ENCODE measurements at places on chromosomes 7 and 10. TPM values are rescaled to one million over a fixed set of nuclear protein-coding genes. Genes with fewer than 3 reads are reported as not detected.

The GJD4 gene
- 0.22 TPM for total RNA-seq

The LLCFC1 gene
- total RNA-seq = not detected

- no peak for DNase-seq
These were observed 116.2 kb upstream of the LAMB4 start for GRCh38 chr7:108246227-108246837.

DNA sequence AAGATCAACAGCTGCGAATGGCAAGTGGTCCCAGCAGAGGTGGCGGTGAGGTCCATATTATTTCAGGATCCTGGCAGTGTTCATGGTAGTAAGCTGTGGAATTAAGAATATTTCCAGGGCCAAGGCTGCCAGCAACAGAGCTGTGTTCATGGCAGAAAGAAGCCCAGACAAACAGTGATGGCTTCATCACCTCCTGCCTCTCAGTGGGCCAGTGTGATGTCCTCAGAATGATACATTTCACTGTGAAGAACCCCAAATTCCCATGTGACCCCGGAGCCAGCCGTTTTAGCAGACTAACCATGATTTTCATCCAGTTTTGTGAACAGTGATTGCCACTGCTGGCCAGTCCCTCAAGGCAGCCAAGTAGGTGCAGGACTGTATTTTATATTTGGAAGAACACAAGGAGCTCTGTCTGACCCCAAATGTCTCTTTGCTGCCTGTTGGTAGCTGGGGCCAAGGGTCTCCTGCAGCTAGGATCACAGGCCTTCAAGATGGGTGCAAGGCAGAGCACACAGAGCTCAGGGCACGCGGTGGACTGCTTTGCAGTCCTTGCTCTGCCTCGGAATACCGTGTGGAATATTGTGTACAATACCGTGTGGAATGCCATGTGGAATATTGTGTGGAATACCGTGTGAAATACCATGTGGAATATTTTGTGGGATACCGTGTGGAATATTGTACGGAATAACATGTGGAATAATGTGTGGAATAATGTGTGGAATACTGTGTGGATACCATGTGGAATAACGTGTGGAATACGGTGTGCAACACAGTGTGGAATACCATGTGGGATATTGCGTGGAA, 132.3 kb upstream of the CHST15 start:
- DNase-seq = no peak

DNA sequence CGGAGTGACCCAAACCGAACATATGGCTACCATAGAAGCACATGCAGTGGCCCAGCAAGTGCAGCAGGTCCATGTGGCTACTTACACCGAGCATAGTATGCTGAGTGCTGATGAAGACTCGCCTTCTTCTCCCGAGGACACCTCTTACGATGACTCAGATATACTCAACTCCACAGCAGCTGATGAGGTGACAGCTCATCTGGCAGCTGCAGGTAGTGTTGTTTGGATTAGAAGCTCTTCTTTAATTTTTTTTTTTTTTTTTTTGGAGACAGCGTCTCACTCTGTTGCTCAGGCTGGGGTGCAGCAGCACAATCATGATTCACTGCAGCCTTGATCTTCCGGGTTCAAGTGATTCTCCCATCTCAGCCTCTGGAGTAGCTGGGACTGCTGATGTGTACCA, 45.8 kb downstream of the NRF1 start:
- DNase-seq = no peak

DNA sequence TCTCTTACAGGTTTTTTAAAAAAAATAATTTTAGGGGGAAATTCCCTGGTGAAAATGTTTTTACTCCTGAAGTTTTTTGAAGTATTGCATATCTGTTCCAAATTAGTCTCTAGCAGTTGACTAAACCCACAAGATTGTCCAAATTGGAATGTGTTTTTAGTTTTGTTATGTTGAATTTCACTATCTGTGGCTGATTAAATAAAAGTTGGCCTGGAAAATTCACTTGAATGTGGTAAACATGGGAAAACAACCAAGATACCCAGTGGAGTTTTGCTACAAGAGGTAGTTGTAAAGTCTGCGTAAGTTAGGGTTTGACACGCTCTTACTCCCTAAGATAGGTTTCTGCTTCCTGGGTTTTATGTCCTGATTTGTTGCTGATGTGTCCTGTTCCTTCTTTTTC, 3.3 kb downstream of the TSGA13 start:
- DNase-seq = no peak

The AKR1D1 gene
- total RNA-seq = not detected

GRCh38 chr7:115056019-115056418, 134.1 kb downstream of the MDFIC start:
- no peak for DNase-seq

The C10orf71 gene
- total RNA-seq = not detected

- no peak for DNase-seq
These were observed 412.7 kb upstream of the ANKRD30A start for GRCh38 chr10:36712695-36713094.

GRCh38 chr10:100504096-100504495, 15.6 kb downstream of the SEC31B start:
- DNase-seq = no peak

DNA sequence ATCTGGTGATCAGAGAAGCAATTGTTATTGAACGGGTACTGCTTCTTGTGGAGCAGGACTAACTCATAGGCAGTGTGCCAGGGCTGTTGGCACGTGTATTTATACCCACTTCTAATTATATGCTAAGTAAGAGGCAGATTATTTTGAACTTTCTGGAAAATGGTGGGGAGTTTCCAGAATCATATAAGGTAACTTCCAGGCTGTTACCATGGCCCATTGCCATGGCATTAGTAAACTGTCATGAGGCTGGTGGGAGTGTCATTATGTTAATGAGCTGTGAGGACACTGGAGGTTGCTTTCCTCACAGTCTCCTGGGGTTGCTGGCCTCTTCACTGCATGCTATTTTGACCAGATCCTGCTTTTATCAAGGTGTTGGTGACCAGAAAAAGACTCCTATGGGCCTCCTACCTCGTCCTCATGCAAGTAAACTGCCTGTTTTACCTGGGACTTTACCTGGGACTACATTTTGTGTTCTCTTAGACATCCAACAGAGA, 122.6 kb downstream of the KCND2 start:
- DNase-seq = no peak

The GAD2 gene
- total RNA-seq = not detected

DNA sequence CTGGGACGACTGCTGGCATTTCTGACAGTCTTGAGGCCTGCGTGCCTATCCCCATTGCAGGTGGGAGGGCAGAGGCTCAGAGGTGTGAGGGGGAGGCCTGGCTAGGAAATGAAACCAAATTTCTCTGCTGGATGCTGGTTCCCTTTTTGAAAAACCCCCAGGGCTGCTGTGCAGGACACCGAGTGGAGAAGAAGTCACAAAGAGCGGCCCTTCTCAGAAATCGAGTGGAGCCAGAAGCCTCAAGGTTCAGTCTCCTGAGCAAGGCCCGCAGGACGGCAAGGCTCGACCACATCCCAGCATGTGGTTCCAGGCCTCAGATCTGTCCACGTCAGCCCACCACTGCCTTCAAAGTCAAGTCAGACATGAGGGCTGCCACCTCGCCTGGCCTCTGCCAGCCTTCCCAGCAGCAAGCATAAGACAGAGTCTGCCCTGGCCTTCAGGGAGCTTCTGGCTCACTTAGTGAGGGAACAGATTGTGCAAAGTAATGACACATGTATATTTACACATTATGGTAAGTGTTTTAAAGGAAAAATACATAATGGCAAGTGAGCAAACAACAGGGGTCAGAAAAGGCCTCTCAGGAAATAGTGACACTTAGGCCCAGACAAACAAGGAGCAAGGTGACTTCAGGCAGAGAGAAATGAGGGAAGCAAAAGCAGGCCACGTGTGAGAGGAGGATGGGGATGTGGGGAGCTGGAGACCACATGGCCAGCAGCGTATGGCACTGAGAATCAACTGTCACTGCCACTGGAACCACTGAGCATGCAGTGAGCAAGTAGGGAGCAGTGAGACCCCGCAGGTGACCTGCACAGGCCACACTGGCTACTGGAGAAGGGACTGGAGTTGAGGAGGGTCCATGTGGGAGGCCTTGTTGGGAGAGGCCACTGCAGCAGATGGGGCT, 86.7 kb downstream of the ARHGAP22 start:
- DNase-seq = no peak

The HK1 gene
- 104 TPM for total RNA-seq

DNA sequence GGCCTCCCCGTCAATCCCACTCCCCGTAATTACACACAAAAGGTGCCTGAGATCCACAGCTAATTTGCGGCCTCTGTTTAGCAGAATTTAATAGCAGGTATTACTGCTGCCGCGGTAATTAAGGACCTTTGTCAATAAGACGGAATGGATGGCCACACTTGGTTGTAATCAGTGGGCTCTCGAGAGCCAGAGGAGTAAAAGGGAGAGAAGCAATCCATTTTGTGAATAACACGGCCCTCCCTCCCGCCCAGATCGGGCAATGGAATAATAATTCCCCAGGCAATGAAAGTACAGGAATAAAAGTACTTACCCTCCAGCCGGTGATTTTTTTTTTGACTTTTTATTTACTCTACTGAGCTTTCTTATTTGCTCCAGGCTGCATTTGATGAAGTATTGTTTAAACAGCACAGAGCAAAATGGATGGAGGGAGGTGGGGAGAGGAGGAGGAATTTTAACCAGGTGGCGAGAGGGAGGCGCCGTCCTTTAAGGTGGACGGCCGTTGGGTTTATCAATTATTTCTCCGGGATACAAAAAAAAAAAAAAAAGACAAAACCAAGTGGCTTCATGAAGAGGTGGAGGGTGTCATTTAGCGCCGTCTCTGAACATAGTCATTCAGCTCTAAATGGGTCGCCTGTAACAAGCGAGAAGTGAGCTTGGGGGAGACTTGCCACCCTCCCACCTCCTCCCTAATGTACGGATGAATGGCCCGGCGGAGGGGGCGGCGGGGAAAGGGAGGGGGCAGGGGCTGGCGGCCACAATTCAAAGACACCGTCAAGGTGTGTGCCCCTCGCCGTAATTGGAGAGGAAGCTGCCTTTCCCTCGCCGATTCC, 120.3 kb downstream of the BUB3 start:
- DNase-seq = no peak

DNA sequence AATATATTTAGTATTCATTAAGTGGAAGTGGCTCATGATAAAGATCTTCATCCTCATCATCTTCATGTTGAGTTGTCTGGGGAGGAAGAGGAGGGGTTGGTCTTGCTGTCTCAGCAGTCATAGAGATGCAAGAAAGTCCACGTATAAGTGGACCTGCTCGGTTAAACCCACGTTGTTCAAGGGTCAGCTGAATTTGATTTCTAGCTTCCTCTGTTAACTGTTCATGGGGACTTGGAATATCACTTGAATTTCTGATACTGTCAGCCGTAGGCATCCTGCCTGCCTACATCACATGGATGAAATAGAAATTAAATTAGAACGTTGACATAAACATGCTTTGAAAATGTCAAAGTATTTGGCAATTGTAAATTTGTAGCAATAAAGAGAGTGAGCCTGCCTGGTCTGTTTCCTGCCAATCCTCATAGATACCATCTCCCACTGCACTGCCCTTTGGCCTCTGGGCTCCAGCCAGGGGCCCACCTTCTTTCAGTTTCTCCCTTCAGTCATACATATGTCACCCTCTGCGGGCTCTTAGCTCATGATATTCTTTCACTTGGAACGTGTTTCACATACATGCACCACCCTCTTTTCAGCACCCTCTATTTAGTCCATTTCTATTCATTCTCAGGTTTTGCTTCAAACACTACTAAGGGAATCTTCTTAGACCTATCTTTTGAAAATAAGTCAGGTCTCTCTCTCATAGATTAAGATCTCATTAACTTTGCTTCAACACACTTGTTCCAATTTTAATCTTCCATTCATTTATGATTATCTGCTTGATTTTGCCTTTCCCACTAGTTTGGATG, 376.3 kb downstream of the IPMK start:
- no peak for DNase-seq

- no peak for DNase-seq
These were observed 139.4 kb downstream of the GNAT3 start for GRCh38 chr7:80372415-80372814.

- no peak for DNase-seq
These were observed 109.2 kb upstream of the PRR15 start for GRCh38 chr7:29454464-29454863.

The NUDT5 gene
- total RNA-seq = 33.5 TPM

DNA sequence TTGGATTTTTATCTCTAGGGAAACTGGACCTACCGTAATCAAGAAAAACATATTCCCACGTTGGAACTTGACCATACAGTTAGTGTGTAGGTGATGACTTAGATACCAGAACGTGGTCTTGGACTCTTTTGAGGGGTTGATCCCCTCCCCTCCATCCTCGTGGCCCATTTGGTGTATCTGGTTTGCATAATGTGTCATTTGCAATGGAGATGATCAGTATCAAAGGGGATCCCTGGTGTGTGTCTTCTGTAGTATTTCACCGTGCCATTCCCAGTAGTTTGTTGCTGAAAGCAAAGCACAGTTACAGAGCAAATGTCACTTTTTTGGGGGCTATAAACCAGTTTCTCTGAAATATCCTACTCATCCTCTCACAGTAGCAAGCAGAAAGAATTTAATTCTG, 217.7 kb downstream of the TCF7L2 start:
- no peak for DNase-seq

GRCh38 chr10:130137659-130138478, 1.7 kb downstream of the GLRX3 start:
- no peak for DNase-seq

- no peak for DNase-seq
These were observed 11.5 kb upstream of the KLRG2 start for GRCh38 chr7:139494835-139495579.

GRCh38 chr7:46745707-46746090, 824.6 kb upstream of the IGFBP3 start:
- DNase-seq = no peak

DNA sequence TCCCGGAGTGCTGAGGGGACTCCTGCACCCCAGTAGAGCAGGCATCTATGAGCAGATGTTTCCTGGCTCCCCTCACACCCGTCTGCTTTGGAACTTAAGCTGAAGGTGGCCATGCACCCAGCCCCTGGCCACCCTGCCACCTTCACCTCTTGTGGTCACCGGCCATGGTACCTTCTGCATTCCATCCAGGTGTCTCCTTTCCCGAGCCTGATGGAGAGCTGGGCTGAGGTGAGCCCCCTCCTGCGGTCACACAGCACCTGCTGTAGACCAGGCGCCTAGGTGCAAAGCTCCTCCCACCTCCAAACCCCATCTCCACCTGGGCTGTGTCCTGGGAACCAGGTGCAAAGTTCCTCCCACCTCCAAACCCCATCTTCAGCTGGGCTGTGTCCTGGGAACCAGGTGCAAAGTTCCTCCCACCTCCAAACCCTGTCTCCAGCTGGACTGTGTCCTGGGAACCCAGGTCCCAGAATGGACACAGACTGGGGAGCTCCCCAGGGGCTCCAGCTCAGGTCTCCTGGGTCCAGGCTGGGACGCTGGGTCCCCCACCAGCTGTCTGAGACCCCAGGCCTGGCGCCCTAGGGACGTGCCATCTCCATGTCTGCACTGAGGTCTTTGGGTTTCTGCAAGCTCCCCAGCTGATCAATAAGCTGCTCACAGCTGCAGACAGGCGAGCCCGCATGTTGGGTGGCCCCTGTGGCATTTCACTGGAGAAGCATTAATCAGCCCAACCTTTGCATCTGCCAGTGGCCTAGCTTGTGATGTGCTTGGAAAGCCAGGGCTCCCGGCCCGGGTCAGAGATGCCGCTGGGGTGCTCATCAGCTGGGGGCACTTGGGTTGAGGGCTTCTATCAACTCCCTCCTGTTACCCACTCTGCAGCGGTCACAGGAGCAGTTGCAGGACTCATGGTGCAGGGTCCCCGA, 61.2 kb upstream of the INPP5A start:
- DNase-seq = no peak
